A549 treated with Mapracorat at 1 μM for 4 hours (cell line): ENCODE measurements at places on chromosomes 16 and 17. TPM values are rescaled to one million over a fixed set of nuclear protein-coding genes. Genes with fewer than 3 reads are reported as not detected.

Gene ITGAL
- total RNA-seq, result 0.03 to 0.21 TPM in 2 of 5 replicates, not detected in the others

Gene SHCBP1
- 32.3 to 40.6 TPM (median 36.5 TPM) in 5 replicates for total RNA-seq

Gene ARL4D
- total RNA-seq, result 19.4 to 29.9 TPM (median 23.8 TPM) in 5 replicates

Gene RUNDC3A
- total RNA-seq, result 0.74 to 1.1 TPM (median 0.83 TPM) in 5 replicates

Gene FAM171A2
- 2.5 to 4.4 TPM (median 4.0 TPM) in 5 replicates for total RNA-seq

Gene ZNF785
- not detected in 5 replicates for total RNA-seq

Gene HEATR9
- total RNA-seq, result not detected in 5 replicates

Gene NXN
- 20.8 to 28.0 TPM (median 23.9 TPM) in 5 replicates for total RNA-seq
